ENCODE measurements at places on chromosomes 2 and 18.

DNA sequence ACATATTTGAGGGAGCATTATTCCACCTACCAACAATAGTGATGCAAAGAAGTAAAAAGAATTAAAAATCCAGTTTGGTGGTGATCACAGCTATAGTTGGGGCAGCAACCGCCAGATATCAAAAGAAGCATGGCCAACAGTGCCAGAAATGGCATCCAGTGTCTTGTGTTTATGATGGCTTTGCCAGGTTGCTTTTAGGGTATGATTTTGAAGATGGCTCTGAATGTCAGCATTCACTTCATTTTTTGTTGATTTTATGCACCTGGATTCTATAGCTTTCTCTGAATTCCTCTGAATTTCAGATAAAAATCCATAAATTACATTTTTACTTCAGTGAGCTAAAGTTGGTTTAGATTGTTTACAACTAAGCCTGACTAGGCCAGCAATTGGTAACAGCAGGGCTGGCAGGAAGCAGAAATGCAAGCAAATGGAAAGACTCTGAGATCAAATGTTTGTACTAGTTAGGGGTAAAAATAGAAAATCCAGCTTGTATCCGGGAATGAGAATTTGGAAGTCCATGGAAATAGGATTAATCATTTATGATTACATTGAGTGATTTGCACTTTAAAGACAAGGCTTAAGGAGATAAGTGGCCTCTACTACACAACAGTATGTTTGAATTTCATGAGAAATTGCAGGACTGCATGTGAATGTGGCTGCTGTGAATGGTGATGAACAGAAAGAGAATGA, 40.4 kb downstream of the COL3A1 start:
- no peak for DNase-seq

DNA sequence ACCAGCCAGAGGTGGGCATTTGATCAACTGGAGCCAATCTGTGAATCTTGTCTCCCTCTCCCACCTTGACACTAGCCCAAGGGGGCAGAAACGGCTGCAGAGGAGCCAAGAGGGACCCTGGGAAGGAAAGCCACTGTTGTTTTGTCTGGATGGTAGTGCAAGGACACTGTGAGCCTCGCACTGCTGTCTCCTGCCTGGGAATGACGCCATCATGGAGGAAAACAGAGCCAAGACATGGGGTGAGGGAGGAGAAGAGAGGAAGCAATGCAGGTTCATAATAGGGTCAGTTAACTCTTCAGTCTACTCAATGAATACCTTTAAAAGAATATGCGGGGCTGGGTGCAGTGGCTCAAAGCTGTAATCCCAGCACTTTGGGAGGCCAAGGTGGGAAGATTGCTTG, 231.1 kb upstream of the AGAP1 start:
- no peak for DNase-seq

- DNase-seq = peak; percentile 75
Measured at GRCh38 chr2:70785137-70785911, 5.1 kb downstream of the FIGLA start.

- DNase-seq = no peak
Measured at GRCh38 chr2:168766600-168766999, 35.8 kb upstream of the NOSTRIN start.

GRCh38 chr18:3148930-3149535, 70.7 kb downstream of the MYOM1 start:
- DNase-seq = no peak
